ENCODE measurements at places on chromosomes 16 and 17. TPM values are rescaled to one million over a fixed set of nuclear protein-coding genes. Genes with fewer than 3 reads are reported as not detected.

CMTM3 gene
- total RNA-seq, result 16.9 TPM

IRX6 gene
- not detected for total RNA-seq

PRCD gene
- 5.5 TPM for total RNA-seq

CRISPLD2 gene
- total RNA-seq, result 100 TPM

MRPL12 gene
- total RNA-seq, result 65.1 TPM

PAGR1 gene
- 17.1 TPM for total RNA-seq

TMC7 gene
- 0.14 TPM for total RNA-seq

FSCN2 gene
- total RNA-seq, result 0.72 TPM

Data from adrenal gland (tissue), 19 donors.